ENCODE measurements at places on chromosomes 12 and 14. TPM values are rescaled to one million over a fixed set of nuclear protein-coding genes. Genes with fewer than 3 reads are reported as not detected.
A peak's percentile ranks its signal among the peaks of the same experiment; 100 is the strongest.

- DNase-seq, result peak; percentile 89
Observed at GRCh38 chr14:81219759-81220579, 790 bp downstream of the GTF2A1 start.

DNA sequence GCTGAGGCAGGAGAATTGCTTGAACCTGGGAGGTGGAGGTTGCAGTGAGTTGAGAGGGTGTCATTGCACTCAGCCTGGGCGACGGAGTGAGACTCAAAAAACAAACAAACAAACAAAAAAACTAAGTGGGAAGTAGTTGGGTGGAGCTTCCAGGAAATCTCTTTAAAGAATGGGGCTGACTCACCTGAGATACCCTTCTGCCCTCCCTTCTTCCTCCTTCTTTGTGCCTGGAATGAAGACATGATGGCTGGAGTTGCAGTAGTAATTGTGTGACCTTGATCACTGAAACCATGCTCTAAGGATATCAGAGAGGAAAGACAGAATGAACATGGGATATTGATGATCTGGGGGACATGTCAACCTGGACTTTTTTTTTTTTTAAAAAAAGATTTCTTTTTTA, 87.6 kb upstream of the MED13L start:
- no peak for DNase-seq

- no peak for DNase-seq
Observed at GRCh38 chr14:77409131-77409533, 14.2 kb downstream of the NOXRED1 start.

DNA sequence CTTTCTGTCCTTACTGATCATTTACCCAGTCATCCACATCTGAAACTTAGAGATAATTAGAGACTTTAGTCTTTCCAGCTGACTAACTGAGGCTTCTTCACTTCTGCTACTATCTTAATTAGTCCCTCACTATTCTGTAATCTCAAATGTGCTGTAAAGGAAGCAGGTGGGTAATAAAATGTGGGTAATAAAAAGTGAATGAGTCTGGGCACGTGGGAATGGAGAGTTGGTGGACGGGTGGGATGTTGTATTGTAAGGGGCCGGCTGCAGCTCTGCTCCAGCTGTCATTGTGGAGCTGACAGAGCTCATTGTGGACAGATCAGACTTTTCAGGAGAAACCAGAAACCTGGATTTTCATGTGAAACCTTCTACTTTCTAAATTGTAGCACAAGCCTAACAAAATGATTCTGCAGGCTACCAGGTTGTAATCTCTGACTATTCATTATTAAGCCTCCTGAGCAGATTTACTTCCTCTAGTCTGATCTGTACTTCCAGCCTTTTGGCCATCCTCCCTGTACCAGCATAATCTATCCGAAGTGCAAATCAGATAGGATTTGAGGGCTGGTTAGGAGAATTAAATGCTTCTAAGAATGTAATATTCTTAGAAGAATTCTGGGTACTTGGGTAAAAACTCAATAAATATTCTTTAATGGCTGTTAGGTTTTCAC, 42.0 kb upstream of the BMAL2 start:
- DNase-seq, result no peak

DNA sequence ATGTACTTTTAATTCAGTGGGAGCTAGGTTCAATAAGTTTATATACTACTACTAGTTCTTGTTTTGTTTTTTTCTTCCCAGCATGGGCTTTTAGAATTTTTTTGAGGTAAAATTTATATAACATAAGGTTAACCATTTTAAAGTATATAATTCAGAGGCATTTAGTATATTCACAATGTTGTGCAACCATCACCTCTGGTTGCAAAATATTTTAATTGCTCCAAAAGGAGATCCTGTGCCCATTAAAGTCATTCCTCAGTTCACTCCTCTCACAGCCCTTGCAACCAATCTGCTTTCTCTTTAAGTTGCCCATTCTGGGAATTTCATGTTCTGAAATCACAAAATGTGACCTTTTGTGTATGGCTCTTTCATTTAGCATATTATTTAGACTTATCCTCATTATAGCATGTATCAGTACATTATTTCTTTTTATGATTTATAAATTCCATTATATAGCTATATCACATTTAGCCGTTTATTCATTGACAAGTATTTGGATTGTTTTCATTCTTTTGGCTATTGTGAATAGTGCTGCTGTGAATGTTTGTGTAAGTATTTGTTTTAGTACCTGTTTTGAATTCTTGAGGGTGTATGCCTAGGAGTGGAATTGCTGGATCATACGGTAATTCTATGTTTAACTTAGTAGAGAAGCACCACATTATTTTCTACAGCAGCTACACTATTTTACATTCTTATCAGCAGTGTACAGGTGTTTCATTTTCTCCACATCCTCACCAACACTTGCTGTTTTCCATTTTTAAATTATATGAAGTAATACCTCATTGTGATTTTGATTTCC, 59.1 kb downstream of the ARHGAP5 start:
- no peak for DNase-seq

DNA sequence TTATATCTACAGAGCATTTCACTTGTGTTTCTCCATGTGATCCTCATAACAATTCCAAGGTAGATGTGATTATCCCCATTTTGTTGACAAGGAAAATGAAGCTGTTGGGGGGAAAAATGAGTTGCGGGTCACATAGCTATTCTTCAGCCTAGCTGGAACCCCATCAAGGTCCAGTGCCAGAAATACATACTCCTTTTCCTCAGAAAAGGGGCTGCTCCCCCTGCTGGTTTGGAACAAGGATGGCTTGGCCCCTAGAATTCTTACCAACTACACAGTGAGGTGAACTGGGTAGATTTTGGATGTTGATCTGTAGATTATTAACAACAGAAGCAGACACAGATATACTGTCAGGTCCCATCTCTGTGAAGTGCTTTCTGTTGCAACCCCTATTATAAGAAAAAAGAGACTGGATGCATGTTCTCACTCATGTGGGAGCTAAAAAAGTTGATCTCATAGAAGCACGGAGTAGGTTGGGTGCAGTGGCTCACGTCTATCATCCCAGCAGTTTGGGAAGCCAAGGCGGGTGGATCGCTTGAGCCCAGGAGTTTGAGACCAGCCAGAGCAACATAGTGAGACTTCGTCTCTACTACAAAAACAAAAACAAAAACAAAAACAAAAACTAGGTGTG, 8.9 kb downstream of the IKZF4 start:
- DNase-seq, result no peak

DNA sequence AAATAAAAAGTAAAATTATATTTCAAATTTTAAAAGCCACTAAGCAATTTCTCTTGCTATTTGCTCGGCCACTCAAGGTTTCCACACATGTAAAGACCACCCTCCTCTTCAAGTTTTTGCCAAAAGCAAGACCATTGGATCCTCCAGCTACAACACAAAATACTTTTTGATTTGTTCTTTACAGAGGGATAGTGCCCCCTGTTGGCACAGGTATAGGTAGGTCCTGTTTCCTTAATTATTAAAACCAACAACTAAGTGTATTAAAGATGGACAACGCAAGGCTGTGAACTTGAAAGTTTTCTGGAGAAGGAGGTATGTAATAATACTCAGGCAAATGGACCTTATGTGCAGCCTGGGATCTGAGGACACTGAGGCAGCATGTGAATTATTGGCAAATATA, 23.8 kb downstream of the ATP6V1D start:
- no peak for DNase-seq

- no peak for DNase-seq
Observed at GRCh38 chr14:32559048-32559447, 229.9 kb downstream of the AKAP6 start.

DNA sequence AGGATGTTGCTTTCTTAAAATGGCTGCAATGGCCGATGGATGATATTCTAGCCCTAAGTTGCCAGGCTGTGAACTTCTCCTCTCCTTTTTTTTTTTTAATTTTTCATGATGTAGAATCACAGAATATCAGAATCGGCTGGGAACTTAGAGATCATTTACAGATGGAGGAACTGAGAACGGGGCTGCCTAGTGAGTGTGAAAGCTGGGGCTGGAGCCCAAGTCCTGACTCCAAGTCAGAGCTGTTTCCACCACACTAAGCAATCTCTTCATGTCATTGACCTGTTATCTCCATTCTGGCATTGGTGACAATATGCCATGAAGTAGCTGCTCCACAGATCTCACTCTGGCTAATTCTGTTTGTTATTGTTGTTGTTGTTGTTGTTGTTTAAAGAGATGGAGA, 121.7 kb downstream of the SLC38A1 start:
- no peak for DNase-seq

- DNase-seq, result no peak
Observed at GRCh38 chr12:32344047-32344446, 55.3 kb upstream of the FGD4 start.

DNA sequence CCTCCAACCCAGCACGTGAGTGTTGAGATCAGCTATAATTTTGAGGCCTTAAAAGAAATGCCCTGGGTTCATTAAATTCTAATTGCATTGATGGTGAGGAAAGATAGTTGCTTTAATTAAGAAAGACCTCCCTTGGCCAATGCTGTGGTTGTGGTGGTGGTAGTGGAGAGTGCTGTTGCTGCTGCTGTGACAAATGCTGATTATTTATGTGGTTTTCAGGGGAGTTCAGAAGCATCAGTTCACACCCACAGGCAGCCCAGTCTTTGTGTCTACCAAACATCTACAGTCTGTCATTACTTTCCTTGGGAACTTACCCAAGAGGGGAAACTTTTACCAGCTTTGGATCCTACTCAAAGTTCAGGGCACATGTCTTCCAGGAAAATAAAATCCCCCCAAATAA, 178.4 kb upstream of the PARP11 start:
- no peak for DNase-seq

DNA sequence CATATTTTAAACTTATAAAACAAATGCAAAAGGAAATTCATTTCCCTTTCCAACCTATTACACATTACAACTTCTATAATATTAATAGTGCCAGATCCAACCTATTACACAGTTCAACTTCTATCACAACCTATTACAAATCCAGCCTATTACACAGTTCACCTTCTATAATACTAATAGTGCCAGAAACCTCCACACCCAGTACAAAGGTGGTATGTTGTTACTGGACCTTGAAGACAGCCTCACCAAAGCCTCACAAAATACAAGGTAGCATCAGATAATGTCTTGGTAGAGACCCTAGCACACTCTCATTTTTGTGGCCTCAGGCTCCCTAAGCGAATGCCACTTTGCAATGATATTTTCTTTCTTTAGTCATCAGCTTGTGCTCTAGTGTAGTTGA, 68.7 kb upstream of the PELI2 start:
- no peak for DNase-seq

The MGP gene
- total RNA-seq, result 143 TPM

The KDM5A gene
- 72.9 TPM for total RNA-seq

The GPR84 gene
- total RNA-seq, result not detected

The KRT84 gene
- 0.46 TPM for total RNA-seq

The RAD51AP1 gene
- 0.95 TPM for total RNA-seq

The AVPR1A gene
- total RNA-seq, result 8.8 TPM

The TDRD9 gene
- total RNA-seq, result 0.15 TPM

The RNASE11 gene
- total RNA-seq, result not detected

The TMEM117 gene
- 27.8 TPM for total RNA-seq

The ADAMTS20 gene
- total RNA-seq, result not detected

The ACVRL1 gene
- 36.8 TPM for total RNA-seq
